ENCODE measurements at places on chromosomes 12 and 14.

- no peak for DNase-seq
Measured at GRCh38 chr12:1966561-1967226, 37.6 kb downstream of the DCP1B start.

GRCh38 chr12:78886719-78887407, 22.3 kb downstream of the SYT1 start:
- no peak for DNase-seq

DNA sequence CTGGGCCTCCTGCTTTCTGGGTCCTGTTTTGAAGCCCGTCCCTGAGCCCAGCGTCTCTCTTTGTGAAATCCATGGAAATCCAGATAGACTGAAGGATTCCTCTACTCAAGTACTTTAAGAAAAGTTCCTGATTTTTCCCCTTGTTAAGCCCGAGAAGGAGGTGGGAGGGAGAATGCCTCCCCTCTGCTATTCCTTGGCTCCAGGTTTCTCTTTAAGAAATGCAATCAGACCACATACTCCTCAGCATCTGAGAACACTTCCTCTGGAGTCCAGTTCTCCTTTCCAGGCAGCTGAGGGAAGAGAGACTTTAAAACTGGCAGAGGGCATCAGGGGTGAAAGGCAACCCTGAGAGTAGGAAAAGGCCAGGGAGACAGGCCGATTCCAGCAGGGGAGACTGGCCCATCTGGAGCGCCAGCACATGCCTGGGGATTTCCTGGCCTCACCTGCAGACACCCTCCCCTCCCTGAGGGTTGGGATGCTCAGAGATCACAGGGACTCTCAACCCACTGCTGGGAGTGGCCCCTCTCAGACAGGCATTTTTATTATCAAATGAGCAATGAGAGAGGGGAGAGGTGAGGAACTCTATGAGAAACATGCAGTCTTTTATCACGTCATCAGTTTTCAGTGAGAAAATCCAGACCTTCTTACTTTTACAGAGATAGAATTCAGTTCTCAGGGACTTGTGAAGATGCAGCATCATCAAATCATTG, 2.0 kb upstream of the EMP1 start:
- DNase-seq = no peak

- DNase-seq = no peak
Measured at GRCh38 chr14:89032086-89032649, 207.7 kb downstream of the TTC8 start.

GRCh38 chr12:46071335-46071734, 81.0 kb upstream of the SCAF11 start:
- no peak for DNase-seq

DNA sequence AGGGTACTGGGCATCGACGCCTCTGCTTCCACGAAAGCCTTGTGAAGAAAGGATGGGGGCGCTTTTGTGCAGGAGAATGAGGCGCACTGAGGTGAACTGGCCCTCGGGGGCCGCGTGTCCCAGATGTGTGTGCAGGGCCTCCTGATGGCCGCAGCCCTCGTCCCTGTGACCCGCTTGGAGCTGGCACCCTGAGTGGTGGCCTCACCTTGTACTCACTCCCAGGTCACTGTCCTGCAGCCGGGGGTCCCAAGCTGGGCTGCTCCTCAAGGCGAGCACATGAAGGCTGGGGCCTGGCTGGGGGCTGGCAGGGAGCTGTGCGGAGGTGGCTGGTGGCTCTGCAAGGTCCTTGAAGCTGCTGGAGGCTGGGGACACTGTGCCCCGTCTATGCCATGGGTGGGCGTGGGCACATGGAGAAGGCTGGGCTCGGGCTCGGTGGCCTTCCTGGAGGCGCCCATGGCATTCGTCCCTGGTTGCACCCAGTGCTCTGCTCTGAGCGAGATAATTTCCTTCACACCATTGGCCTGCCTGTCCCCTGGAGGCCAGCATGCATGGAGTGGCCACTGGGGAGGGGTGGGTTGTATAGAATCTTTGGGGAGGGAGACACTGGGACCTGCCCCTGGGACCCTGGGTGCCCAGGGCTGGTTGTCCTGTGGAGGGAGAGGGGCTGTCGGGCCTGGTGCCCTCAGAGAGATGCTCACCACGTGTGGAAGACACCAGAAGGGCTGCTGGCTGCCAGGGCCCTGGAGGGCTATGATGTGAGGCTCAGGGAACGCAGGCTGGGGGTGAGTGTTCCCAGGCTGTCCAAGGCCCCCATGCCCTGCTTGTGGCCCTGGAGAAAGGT, 79.3 kb downstream of the TMEM121 start:
- no peak for DNase-seq

DNA sequence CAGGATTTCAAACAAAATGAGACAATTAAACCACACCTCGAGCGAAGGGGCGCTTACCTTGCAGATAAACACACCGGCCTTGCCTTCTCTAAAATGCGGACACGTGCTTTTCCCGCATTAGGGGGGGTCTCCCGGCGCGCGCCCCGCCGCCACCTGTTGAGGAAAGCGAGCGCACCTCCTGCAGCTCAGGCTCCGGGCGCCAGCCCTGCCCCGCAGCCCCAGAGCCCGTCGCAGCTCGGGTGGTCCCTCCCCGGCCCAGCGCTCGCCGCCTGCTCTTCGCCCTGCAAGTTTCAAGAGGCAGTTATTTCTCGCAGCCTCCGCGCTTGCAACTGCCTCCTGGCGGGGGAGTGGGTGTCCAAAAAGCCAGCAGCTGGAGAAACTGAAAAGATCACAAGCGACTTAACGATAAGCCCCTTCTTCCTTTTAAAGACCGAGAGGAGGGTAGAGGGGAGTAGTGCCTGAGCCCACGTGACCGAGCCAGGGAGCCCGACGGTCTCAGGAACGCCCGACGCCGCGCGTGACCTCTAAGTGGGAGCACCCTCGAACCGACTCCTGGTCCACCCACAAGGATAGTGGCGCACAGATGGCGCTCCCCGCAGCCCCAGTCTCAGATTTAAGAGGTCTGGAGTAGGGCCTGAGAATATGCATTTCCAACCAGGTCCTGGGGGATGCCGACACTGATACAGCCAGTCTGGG, at the start of gene ESR2:
Gene ESR2, minus strand, starts transcription at position 396 of the 696 bp plus-strand sequence. CDS start 11,386 bp downstream, outside the sequence.
- DNase-seq = peak; percentile 4

DNA sequence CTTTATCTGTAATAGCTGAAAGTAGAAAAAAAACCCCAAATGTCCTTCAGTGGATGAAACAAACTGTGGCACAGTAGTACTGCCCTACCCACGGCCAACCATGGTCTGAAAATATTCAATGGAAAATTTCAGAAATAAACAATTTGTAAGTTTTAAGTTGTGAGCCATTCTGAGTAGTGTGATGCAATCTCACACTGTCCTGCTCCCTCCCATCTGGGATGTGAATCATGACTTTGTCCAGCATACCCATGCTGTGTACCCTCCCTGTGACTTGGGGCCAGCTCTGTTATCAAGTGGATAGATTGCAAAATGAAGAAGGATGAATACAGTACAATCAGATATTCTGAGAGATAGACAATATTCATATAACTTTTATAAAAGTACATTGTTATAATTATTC, 106.2 kb downstream of the SMOC1 start:
- no peak for DNase-seq

GRCh38 chr12:124829708-124830304, 33.9 kb downstream of the SCARB1 start:
- DNase-seq = no peak

DNA sequence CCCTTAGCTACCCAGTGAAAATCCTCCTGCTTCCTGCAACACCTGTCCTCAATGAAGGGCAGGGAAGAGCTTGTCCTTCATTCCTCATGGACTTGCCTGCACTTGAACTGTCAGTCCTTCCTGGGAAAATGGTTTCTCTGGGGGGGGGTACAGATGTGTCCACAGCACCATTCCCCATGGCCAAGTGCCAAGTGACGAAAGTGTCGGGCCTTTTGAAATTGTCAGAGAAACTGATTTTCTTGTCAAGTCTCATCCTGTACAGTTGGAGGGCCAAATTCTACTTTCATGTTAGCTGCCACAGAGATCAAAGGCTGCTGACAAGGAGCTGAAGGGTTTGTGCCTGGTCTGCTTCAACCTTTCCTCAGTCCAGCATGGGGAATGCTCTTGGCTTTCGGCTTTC, 179.5 kb upstream of the PARP11 start:
- DNase-seq = no peak

DNA sequence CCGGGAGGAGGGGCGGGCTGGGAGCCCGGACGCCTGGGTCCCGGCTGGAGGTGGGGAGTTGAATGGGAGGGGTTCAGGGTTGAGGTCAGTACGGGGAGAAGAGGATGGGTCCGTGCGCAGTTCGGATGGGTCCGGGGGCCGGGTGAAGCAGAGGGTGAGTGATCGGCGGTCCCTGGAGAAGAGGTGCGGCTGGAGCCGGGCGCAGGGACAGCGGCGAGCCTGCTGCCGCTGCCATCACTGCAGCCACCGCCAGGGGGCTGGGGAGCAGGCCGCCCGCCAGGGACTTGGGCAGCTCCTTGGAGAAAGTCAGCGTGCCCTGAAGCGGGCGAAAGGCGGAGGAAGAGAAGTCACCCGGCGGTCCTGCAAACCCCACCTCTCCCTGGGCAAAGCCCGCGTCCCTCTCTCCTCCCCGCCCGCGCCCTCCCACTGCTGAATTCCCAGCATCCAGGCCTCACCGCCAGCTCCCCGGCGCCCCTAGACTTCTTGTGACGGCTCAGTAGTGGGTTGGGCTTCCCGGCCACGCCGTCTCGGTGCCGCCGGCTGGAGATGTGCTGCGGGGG, 6.0 kb upstream of the GPR84 start:
- DNase-seq = no peak

DNA sequence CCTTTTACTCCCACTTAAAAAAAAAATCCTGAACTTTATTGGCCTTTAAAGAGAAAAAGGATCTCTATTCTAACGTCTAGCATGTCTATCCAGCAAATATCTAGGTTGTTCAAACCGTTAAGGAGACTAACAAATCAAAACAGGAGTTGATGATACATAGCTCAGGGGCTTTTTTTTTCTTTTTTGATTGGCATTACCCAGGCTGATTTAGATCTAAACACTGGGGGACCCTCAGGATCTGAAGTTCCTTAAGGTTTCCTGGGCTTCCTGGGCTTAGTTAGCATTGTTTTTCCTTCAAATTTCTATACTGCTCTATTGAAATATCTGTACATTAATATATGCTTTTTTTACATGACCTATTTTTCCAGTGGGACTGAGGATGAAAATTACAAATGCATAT, 42.3 kb downstream of the EFCAB11 start:
- no peak for DNase-seq

DNA sequence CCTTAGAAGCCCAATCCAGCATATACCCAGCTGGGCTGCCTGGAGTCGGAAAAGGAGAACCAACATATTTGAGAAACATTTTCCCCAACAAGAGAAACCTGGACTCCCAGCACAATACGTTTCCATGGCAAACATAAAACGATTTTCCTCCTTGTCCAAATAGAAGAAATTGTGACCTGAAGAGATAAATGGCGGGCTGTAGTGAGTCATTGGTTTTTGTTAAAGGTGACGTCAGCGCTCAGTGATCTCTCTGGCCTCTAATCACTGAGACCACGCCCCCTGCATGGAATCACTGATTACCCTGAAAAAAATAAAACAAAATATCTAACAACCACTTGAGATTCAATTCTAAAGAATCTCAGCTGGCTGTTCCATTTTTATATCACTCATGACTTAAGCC, 6.0 kb downstream of the CCDC60 start:
- DNase-seq = no peak

- no peak for DNase-seq
Measured at GRCh38 chr12:121678305-121678704, 8.9 kb upstream of the MORN3 start.

DNA sequence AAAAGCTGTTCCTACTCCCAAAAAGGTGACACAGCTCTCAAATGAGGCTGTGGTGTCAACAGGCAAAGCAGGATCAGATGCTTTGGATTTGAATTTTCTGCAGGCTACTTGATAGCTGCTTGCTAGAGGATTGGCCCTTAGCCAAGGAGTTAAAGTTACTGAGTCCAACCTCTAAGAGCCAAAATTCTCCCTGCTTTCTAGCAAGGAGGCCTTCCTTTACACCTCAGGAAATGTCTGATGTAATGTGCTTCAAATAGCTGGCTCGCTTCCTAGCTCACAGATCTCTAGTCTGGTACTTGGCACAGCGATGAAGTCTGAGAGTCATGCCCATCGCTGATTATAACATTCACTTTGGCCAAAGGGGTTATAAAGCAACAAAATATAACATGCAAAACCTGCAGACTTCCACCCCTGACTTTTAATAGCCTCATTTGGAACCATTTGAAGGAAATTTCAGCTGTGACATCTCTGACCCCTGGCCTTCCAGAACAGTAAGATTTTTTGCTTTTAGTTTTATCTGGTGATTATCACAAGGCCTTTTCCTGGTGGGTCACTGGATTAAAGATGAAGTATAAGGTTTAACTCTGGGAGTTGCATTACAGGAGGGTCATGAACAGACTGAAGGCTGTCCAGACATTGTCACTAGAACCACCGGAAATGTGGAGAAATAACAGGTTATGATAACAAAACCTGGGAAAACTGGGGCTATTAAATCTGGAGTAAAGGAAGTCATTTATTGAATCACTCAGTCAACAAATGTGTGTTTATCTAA, 189.7 kb downstream of the EPS8 start:
- no peak for DNase-seq

- no peak for DNase-seq
Measured at GRCh38 chr12:101166866-101167265, 43.2 kb downstream of the SLC5A8 start.
